Activated CD4-positive, alpha-beta T cell treated with anti-CD3 and anti-CD28 coated beads, Interleukin-2, amount 50 U/mL, for 24 hours (primary cell): ENCODE measurements at places on chromosomes 2 and 18.

DNA sequence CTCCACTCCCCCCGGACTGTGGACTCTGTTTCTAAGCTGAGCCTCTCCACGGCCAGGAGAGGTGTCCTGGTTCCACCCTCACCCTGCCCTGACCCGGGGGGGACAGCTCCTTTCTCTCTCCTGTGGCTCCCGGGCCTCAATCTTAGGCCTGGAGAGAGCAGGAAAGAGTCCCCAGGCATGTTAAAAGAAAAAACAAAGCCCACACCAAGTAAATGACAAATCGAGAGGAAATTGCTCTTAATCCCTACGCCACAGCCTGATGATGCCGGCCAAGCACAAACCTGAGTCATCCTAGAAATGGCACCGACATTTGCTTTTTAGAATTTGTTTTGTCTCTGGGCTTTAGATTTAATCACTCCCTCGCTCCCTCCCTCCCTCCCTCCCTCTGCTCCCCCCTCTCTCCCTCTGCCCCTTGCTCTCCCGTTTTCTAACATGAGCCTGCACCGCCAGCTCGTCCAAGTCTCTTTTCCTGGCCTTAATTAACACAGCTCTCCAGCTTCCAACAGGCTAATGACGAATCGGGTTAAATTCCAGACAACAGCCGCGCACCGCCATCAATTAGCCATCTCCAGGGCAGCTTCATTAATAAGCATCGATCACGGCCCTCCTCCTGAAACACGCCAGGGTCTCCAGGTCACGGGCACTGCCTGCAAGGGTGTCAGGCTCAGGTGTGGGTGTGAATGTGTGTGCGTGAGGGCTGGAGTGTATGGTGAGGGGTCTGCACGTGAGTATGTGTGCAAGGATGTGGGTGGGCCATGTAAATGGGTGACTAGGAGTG is 230.8 kb downstream of the CELF4 start:
- DNase-seq, result no peak

GRCh38 chr18:76619621-76620315 is 124.7 kb upstream of the ZNF516 start:
- no peak for DNase-seq

- DNase-seq, result no peak
These were observed 29.7 kb downstream of the CNDP1 start for GRCh38 chr18:74563999-74564398.

DNA sequence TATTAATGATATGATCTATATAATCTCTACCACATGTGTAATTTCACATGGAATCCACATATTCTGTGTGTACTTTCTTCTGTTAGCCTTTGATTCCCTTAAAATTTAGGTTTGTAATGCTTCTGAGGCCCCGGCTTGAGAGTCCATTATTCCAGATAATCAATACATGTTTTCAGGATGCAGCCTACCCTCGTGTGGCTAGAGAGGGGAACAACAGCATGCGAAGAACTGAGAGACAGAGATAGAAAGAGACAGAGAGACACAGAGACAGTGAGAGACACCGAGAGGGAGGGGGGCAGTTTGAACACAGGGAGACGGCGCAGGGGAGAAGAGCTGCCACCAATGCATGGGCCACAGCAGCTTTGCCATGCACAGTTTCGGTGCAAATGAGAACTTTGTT is 185.4 kb downstream of the SNTG2 start:
- no peak for DNase-seq

DNA sequence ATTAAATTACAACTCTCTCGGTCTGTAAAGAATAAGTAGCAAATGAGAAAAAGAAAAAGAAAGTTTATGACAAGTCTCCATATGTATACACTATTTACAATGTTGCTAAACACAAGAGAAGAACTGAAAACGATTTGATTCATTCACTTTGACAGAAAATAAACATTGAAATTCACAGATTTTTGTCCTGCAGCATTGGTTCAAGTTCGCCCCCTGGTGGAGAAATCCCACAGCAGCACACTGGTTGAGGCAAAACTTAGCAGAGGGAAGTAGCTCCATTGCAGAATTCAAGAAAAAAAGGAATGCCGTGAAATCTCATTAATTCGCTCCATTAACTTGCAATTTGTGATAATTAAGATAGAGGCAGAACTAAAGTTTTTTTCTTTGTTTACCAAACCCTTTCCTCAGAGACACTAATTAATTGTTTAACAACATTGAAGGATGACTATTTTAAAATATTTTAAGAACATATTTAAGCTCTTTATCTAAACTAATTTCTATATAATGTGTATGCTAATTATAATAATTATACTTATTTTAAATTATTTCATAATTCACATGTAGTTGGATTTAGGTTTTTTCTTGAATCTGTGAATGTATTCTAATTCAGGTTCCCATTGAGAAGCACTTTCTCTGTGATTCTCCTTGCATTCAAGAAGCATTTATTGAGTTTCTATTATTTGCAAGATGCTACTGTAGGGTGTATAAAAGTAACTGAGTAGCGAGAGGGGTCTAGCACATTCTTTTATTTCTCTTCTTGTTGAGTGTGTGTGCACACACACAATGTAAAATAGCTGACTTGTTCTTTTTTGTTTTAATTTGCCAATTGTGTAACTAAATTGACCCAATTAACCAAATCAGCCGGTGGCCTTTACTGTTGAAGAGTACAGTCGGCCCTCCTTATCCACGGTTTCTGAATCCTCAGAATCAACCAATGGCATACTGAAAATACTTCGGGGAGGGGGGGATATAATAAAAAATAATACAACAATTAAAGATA is 74.1 kb downstream of the COL4A3 start:
- DNase-seq, result peak; percentile 26
